ENCODE measurements at places on chromosomes 1 and 21. TPM values are rescaled to one million over a fixed set of nuclear protein-coding genes. Genes with fewer than 3 reads are reported as not detected.

DNA sequence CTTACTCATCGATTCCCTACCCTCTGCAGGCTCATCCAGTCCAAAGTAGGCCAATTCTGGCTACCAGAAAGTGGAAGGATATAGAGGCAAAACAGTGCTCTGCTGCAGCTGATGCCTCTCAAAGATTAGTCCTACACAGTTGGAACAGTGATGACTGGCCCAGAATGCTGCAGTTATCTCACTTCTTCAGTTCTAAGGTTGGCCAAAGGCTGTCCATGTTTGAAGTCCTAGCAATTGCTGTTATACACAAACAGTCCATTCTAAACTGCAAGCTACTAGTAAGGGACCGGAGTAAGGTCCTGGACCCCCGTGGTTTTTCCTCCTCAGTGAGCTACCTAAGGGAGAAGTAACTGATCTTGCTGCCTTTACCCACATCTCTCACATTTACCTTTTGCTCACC lies 129.1 kb upstream of the NRIP1 start:
- H3K4me1 ChIP-seq: no peaks in the 10 kb centered on the region
- no peak for DNase-seq
- H3K4me3 ChIP-seq: no peak overlapping the region
- H3K27me3 ChIP-seq: peaks cover 8% of the 10 kb centered on the region
- H3K27ac ChIP-seq: no peak overlapping the region

DNA sequence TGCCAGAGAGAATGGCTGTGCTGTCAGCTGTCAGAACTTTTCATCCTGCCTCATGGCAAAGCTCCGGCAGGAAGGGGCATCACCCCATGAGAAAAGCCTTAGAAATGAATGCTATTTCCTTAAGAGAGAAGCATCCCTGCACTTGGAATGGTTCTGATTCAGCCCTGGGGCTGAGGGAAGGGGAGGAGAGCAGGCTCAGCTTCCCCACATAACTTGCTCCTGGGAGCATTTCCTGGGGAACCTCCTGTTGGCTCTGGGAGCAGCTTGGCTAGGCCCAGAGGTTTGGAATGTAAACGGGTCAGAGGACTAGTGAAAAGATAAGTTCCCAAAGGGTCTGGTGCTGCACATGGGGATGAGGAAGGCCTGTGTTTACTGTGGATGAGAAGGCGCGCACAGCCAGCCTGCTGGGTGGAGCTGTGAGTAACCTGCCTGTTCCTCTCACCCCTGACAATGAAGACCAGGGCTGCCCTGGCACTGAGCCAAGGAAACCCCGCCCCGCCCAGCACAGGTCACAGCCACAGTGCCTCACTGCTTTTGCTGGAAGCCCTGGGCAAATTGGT lies 5.0 kb downstream of the PRELP start:
- H3K4me1 ChIP-seq: peaks cover 51% of the 10 kb centered on the region
- peak; percentile 92 for DNase-seq
- no peaks in the 10 kb centered on the region for H3K36me3 ChIP-seq
- peak overlapping the region; percentile 93 for H3K27ac ChIP-seq
- H3K27me3 ChIP-seq: peaks cover 4% of the 10 kb centered on the region

The TRIM17 gene
- not detected for total RNA-seq

DNA sequence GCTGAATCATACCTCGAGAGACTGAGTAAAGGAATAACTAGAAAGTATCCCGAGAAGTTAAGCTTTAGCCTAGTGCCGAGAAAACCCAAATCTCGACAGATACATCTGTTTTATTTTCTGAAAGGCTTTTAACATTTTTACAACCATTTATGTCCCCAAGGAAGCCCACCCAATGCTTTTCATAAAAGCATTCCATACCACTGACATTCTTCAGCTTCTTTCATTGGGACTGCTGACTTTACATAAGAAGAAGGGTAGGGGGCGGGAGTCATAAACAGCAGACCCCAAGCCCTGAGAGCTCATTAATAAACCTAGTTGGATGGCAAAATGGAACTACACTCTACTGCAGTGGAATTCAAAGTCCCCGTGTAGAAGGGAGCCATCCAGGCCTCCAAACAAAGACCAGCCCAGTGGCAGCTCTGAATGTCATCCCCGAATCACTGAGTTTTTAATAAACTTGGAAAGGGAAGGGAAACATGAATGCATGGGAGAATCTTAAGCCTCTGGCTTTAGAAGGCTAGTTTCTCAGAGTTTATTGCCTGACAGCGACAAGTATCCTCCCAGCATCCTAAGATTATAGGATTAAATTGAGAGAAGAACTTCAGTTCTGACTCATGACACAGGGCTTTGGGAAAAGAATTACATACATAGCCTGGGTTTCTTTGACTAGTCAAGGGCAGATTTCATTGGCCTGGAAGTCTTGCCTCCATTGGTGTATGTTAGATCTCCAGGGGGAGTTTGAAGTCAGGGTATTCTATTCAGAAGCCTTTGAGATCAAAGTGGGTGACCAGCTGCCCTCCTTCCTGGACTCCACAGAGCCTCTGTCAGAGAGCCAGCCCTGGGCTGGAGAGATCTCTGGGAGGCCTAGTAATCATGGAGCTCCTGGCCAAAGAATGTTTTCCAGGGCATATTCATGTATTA lies 3.7 kb downstream of the ATF3 start:
- H3K27me3 ChIP-seq: peaks cover 31% of the 10 kb centered on the region
- peaks cover 34% of the 10 kb centered on the region for H3K4me1 ChIP-seq
- H3K4me3 ChIP-seq: no peak overlapping the region
- H3K36me3 ChIP-seq: no peaks in the 10 kb centered on the region
- DNase-seq: peak; percentile 26

The MASP2 gene
- not detected for total RNA-seq

GRCh38 chr1:119655154-119655553 lies 7.1 kb upstream of the ZNF697 start:
- no peak for DNase-seq
- peaks cover 4% of the 10 kb centered on the region for H3K36me3 ChIP-seq
- peaks cover 63% of the 10 kb centered on the region for H3K4me1 ChIP-seq

The SLC9A1 gene
- 59.0 TPM for total RNA-seq

GRCh38 chr1:194300340-194300739 lies 1113.9 kb upstream of the B3GALT2 start:
- no peaks in the 10 kb centered on the region for H3K36me3 ChIP-seq
- H3K27ac ChIP-seq: no peak overlapping the region
- H3K4me1 ChIP-seq: peaks cover 13% of the 10 kb centered on the region
- no peak for DNase-seq

The RIPK4 gene
- 0.11 TPM for total RNA-seq
